Myometrial cell (primary cell): ENCODE measurements at places on chromosomes 1 and 21. TPM values are rescaled to one million over a fixed set of nuclear protein-coding genes. Genes with fewer than 3 reads are reported as not detected.

Gene RNF186
- total RNA-seq, result not detected in 2 replicates

Gene MEX3A
- total RNA-seq, result 0.58 and 0.71 TPM in 2 replicates

Gene VAMP4
- 3.7 and 3.9 TPM in 2 replicates for total RNA-seq

Gene CR1
- total RNA-seq, result not detected in 2 replicates

Gene OR2T33
- not detected in 2 replicates for total RNA-seq

Gene PFDN2
- 36.3 and 83.5 TPM in 2 replicates for total RNA-seq

Gene RPE65
- not detected in 2 replicates for total RNA-seq

Gene KLF17
- under 0.01 TPM in 1 of 2 replicates, not detected in the other for total RNA-seq

Gene MYBPHL
- not detected in 2 replicates for total RNA-seq

Gene DIRAS3
- 13.3 and 16.4 TPM in 2 replicates for total RNA-seq

Gene TDRD10
- total RNA-seq, result not detected in 2 replicates

Gene ASPM
- total RNA-seq, result 30.3 and 46.1 TPM in 2 replicates

Gene FOXO6
- total RNA-seq, result not detected in 2 replicates

Gene LHX8
- total RNA-seq, result not detected in 2 replicates

Gene HUNK
- total RNA-seq, result not detected in 2 replicates

Gene CCDC17
- total RNA-seq, result under 0.01 and 0.86 TPM in 2 replicates

Gene NUP210L
- not detected in 2 replicates for total RNA-seq

Gene UTS2
- total RNA-seq, result not detected in 2 replicates

Gene RIIAD1
- not detected in 2 replicates for total RNA-seq

Gene MAGI3
- 3.4 and 4.9 TPM in 2 replicates for total RNA-seq

Gene FALEC
- 0.86 TPM in 1 of 2 replicates, not detected in the other for total RNA-seq

Gene LENEP
- not detected in 2 replicates for total RNA-seq

Gene DNAJC6
- total RNA-seq, result not detected in 2 replicates

Gene TMEM125
- not detected in 2 replicates for total RNA-seq
